SJSA1 (cell line): ENCODE measurements at places on chromosomes 3 and 15. TPM values are rescaled to one million over a fixed set of nuclear protein-coding genes. Genes with fewer than 3 reads are reported as not detected.

Gene PLA2G4D
- not detected in 2 replicates for total RNA-seq

Gene ZNF35
- 7.7 and 14.7 TPM in 2 replicates for total RNA-seq

Gene PAQR9
- total RNA-seq = not detected in 2 replicates

Gene TMEM207
- not detected in 2 replicates for total RNA-seq

Gene REC114
- not detected in 2 replicates for total RNA-seq

Gene MEX3B
- 18.4 and 20.4 TPM in 2 replicates for total RNA-seq

- H3K4me3 ChIP-seq = no peak overlapping the region
- no peaks in the 10 kb centered on the region for H3K36me3 ChIP-seq
- H3K27ac ChIP-seq = peak overlapping the region; percentile 59
- H3K27me3 ChIP-seq = no peaks in the 10 kb centered on the region
- peak; percentile 88 for DNase-seq
- H3K4me1 ChIP-seq = peaks cover 20% of the 10 kb centered on the region
Measured at GRCh38 chr3:37800022-37800551, 61.6 kb upstream of the CTDSPL start.

DNA sequence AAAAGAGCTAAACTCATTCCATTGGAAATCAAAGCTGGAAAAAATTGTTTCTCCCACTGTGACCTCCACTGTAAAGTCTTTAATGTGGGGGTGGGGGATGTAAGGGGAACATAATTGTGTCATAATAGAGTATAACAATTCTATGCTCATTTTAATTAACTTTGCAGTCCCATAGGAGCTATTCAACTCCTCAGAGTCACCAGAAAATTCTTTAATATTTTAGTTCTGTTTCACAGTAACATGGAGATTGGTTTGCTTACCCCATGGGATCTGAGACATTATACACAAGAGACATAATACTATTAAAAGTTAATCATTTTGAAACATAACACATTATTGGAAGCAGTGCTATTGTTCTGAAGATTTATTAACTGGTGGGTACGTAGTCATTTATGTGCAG, 765.9 kb upstream of the GRM7 start:
- H3K36me3 ChIP-seq = no peaks in the 10 kb centered on the region
- H3K4me3 ChIP-seq = no peak overlapping the region
- no peak for DNase-seq
- H3K4me1 ChIP-seq = no peaks in the 10 kb centered on the region
- no peak overlapping the region for H3K27ac ChIP-seq

DNA sequence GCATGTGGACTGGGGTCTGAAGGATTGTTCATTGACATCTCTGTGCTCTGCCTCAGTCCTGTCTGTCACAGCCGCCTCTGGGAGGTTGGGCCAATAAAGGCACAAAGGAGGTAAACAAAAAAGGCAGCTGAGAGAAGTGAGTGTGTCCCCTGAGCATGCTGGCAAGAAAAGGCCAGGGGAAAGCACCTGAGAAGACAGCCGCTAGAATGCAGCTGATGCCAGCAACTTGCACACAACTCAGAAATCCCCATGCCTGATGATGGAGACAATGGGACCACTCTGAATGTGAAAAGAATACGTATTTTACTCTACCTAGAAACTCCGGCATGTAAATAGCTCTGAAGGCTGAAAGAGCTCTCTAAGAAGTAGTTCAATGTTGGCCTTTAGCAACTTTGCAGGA, 118.7 kb downstream of the KCNH8 start:
- no peak overlapping the region for H3K4me3 ChIP-seq
- no peaks in the 10 kb centered on the region for H3K36me3 ChIP-seq
- no peak for DNase-seq
- no peaks in the 10 kb centered on the region for H3K4me1 ChIP-seq
- H3K27ac ChIP-seq = no peak overlapping the region
- H3K27me3 ChIP-seq = no peaks in the 10 kb centered on the region

DNA sequence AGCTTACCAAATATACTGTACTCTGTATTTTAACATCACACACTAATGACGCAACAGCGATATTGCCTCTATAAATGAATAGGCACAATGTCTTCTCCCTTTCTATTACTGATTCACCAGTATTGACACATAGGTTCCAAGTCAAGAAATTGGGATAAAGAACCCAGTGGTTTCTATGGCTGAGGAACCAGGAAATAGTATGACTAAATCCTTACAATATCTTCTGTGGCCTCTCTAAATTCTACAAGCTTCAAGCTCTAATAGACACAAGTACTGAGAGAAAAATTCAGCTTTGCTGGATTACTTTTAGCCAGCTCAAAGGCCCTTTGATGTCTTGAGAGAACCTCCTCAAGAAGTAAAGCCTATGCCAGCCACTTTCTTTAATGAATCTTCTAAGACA, 162.5 kb downstream of the DPH6 start:
- H3K4me3 ChIP-seq = no peak overlapping the region
- no peaks in the 10 kb centered on the region for H3K27me3 ChIP-seq
- no peaks in the 10 kb centered on the region for H3K4me1 ChIP-seq
- no peak for DNase-seq
- no peaks in the 10 kb centered on the region for H3K36me3 ChIP-seq

- peaks cover 95% of the 10 kb centered on the region for H3K4me1 ChIP-seq
- H3K27me3 ChIP-seq = no peaks in the 10 kb centered on the region
- DNase-seq = no peak
- no peak overlapping the region for H3K4me3 ChIP-seq
- H3K27ac ChIP-seq = peak overlapping the region; percentile 98
Measured at GRCh38 chr15:67148196-67148701, 82.8 kb downstream of the SMAD3 start.

DNA sequence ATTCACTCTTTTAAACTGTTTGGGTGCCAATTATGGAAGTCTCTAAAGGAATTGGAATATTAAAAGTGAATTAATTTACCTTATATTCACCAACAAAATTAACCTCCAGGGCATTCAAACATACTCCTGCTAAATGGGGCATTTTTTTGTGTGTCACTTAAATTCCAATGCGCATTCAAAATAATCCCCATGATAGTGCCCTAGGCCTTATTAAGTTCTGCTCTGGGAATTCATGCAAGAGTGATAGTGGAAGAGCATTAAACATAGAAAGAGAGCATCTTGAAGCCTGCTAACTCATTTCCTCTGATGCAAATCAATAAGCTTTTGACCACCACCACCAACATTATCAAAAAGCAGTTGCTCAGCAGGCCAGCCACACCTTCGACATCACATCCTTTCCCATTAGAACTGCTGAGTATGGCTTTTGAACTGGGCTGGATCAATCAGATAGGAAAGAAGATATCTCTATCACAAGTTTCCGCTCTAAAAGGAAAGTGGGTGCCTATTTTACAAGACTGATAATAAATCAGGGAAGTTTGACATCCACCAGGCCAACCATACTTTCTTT, 156.7 kb downstream of the TMCO5A start:
- no peaks in the 10 kb centered on the region for H3K27me3 ChIP-seq
- H3K4me3 ChIP-seq = no peak overlapping the region
- no peak for DNase-seq
- peaks cover 6% of the 10 kb centered on the region for H3K4me1 ChIP-seq

DNA sequence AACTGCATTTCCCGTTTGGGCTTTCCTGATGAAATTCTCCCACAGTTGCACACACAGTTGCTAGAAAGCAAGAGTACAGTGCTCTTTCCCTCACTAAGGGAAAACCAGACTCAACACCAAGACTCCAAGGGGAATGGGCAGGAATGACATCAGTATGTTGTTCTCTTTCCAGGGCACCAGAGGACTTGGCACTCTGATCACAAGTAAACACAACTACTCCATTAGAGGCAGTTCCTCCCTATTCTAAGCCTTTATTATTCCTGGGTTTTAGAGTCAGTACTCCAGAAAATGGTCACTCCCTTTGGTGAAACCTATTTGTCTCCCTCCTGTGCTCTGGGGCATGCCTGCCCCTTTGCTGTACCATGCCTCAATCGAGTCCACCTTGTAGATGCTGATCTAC, 52.3 kb upstream of the VGLL4 start:
- H3K27me3 ChIP-seq = no peaks in the 10 kb centered on the region
- peaks cover 13% of the 10 kb centered on the region for H3K4me1 ChIP-seq
- H3K4me3 ChIP-seq = no peak overlapping the region

- peaks cover 32% of the 10 kb centered on the region for H3K4me1 ChIP-seq
- no peak for DNase-seq
- H3K27me3 ChIP-seq = no peaks in the 10 kb centered on the region
Measured at GRCh38 chr15:57500979-57501576, 90.6 kb upstream of the MYZAP start.

- H3K27ac ChIP-seq = no peak overlapping the region
- no peaks in the 10 kb centered on the region for H3K36me3 ChIP-seq
- no peaks in the 10 kb centered on the region for H3K27me3 ChIP-seq
Measured at GRCh38 chr3:181442066-181442465, 269.7 kb upstream of the SOX2 start.

DNA sequence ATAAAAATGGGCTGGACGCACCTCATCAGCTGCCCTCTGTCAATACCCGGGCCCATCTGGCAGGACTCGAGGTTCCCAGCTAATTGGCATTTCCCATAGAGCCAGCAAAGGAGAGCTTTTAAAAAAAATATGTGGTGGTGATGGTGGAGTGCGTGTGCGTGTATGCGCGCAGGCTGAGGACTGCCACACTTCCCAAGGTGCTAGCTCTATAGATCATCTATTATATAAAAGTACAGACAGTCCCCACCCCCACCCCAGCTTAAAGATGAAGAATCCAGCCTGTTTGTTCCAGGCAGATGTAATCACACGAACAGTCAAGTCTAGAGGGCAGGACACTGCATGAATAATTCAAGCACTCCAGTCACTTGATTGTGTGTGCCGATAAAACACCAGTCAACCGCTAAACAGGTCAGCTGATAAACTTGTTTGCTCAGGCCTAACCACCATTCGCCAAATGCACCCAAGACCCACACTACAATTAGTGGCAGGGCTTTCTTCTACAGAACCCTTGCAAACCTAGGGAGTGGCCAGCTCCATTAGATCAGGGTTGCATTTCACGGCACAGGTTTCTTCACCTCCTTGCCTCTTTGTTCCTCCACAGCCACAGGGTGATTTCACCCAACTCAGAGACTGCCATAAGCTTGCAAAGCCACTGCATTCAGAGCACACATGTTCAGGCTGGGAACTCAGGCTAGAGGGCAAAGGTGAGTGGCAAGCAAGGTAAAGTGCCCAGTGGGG, 5.8 kb downstream of the TLE3 start:
- no peak overlapping the region for H3K4me3 ChIP-seq
- H3K27ac ChIP-seq = no peak overlapping the region
- H3K4me1 ChIP-seq = peaks cover 23% of the 10 kb centered on the region

DNA sequence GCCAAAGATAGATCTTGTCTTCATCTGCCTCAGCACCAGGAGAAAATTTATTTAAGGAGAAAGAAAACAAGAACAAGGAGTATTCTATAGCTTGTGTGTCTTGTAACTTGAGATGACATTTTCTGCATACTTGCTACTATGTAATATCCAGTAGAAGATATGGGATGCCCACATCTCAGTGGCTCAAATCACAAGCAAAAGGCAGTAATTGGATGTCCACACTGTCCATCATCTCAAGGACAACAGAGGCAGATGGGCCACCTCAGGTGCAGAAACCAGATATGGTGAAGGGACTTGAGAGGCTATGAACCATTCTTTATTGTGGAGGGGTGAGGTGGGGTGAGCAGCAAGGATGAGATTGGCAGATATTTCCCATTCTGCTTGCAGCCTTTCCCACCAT, 309.0 kb downstream of the GBE1 start:
- H3K27me3 ChIP-seq = no peaks in the 10 kb centered on the region
- no peaks in the 10 kb centered on the region for H3K36me3 ChIP-seq
- no peak overlapping the region for H3K27ac ChIP-seq
- no peak for DNase-seq
